ENCODE measurements at places on chromosomes 2 and 18. TPM values are rescaled to one million over a fixed set of nuclear protein-coding genes. Genes with fewer than 3 reads are reported as not detected.

The SH3YL1 gene
- 25.1 TPM for total RNA-seq

The EEF1B2 gene
- total RNA-seq = 231 TPM

The CENPA gene
- total RNA-seq = 49.5 TPM

The CRYBA2 gene
- not detected for total RNA-seq

The NAT8 gene
- not detected for total RNA-seq

The MROH2A gene
- not detected for total RNA-seq

The TBC1D8 gene
- 49.8 TPM for total RNA-seq

The PDCD1 gene
- total RNA-seq = not detected

The MATN3 gene
- 3.6 TPM for total RNA-seq

The SLC19A3 gene
- total RNA-seq = 1.0 TPM

The LYPD1 gene
- total RNA-seq = 308 TPM

The SULT1C4 gene
- 7.5 TPM for total RNA-seq

The LYPD6B gene
- not detected for total RNA-seq

The SMAD7 gene
- total RNA-seq = 38.0 TPM

The MOGAT1 gene
- total RNA-seq = not detected

The SGPP2 gene
- 7.5 TPM for total RNA-seq

The ERFE gene
- total RNA-seq = 39.5 TPM

The SIGLEC15 gene
- 0.07 TPM for total RNA-seq

The SERPINB12 gene
- not detected for total RNA-seq

The CRYGC gene
- total RNA-seq = not detected

The ZSCAN30 gene
- total RNA-seq = 2.5 TPM

The IHH gene
- total RNA-seq = not detected

The COL4A3 gene
- total RNA-seq = 3.9 TPM

The KLHL41 gene
- not detected for total RNA-seq
